Skeletal muscle cell (primary cell): ENCODE measurements at places on chromosomes 2 and 18.

DNA sequence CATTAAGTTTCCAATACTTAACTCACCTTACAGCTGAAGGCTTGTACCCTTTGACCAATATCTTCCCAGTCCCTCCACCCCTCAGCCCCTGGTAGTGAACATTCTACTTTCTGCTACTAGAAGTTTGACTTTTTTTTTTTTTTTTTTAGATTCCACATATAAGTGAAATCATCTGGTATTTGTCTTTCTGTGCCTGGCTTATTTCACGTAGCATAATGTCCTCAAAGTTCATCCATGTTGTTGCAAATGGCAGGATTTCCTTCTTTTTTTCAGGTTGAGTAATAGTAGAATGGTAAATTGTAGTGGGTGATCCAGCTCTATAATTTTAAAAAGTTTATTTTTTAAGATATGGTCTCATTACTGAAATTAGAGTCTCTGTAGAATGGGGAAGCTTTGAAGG, 316.0 kb downstream of the MTX2 start:
- no peak for DNase-seq

DNA sequence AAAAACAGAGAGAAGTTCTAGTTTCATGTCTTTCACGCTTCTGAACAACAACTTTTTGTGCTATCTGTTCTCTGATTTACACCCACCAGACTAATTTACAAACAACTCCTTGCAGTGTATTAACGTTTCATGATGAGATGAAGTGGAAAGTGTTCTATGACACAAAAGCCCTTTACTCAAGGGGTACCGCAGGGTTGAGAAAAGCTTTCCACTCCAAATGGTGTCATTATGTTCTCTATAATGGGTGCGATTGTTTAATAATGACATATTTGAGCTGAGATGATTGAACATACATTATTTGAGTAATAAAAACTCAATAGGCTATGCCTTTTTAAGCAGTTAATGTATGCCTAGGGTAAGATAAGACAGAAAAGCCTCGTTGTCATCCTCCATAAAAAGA, 76.3 kb downstream of the ACTR3 start:
- no peak for DNase-seq

DNA sequence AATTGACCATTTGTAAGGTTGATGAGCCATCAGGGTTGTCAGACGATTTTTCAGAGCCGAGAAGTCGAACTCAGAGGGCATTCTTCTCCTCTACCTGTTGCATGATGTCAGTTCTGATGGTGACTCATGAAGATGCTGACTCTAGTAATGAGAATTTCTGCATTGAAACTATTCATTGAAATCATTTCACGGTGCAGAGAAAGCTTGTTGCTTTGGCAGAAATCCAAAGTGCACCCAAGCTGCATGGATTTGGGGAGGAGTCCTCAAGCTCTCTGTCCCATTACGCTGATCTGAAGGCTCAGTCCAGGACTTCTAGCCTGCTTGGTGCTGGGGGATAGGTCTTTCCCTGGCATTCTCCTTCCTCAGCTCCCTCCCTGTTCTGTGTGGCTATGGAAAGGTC, 125.7 kb upstream of the PXDN start:
- no peak for DNase-seq

GRCh38 chr18:13474907-13475545, 251.3 kb downstream of the FAM210A start:
- no peak for DNase-seq

DNA sequence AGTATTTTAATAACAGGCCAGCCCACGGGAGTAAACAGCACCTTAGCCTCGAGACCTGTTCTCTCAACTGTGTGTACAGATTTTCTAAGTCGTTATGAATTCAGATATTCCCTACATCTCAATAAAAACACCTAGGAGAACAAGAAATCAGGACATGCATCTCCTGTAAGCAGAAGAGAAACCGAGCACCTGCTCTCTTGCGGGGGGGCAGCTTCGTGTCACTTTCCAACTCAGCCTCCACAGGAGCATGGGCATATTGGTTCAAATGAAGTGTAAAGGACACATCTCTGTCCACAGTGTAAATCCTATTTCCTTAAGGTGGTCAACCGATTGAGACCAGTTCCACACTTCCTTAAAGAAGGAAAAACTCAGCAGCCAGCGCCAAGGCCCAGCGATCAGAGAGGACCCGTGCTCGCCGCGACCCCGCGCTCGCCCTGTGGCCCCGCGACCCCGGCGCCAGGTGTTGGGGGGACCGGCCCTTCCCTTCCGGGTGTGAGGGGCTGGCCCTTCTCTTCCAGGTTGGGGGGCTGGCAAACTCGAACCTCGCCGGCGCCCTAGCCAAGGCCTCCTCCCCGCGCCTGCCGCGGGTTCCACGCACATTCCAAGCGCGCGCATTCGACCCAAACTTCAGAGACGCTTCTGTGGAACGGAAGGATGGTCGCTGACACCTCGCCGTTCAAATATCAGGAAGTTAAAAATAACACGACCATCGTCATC, 652 bp downstream of the SH3YL1 start:
- no peak for DNase-seq

DNA sequence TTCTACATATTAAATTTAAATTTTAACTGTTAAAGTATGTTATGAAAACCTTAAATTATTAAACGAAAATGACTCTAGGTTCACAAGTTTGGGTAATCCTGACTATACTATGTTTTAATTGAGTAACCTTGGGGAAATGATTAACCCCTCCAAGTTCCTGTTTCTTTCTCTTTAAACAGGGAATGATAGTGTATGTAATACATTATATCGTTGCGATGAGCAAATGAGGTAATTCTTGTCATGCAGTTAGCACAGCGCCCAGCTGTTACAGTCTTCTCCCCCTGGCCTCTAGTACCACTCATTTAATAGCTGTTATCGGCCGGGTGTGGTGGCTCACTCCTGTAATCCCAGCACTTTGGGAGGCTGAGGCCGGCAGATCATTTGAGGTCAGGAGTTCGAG, 80.4 kb downstream of the MTA3 start:
- DNase-seq: no peak

GRCh38 chr2:66438891-66439811, 4.2 kb downstream of the MEIS1 start:
- DNase-seq: no peak

GRCh38 chr2:160427629-160428404, 65.8 kb downstream of the RBMS1 start:
- peak; percentile 66 for DNase-seq

GRCh38 chr2:164052006-164052405, 316.2 kb upstream of the FIGN start:
- DNase-seq: no peak

- no peak for DNase-seq
Measured at GRCh38 chr2:234433201-234433600, 63.7 kb downstream of the ARL4C start.

GRCh38 chr2:242012956-242013764, 143.6 kb downstream of the RTP5 start:
- no peak for DNase-seq

DNA sequence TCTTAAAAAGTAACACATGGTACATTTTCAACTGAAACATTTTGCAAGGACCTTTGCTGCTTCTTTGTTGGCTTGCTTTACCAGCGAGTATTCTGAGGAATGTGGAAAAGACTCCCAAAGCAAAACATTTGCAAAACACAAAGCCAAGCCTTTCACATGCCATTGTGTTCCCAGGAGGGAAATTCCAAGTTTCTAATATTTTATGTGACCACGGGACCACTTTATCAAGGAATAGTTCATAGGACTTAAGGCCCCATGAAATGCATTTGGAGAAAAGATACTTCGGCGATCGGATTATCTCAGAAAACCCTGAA, 26.2 kb downstream of the CYP27C1 start:
- peak; percentile 36 for DNase-seq

DNA sequence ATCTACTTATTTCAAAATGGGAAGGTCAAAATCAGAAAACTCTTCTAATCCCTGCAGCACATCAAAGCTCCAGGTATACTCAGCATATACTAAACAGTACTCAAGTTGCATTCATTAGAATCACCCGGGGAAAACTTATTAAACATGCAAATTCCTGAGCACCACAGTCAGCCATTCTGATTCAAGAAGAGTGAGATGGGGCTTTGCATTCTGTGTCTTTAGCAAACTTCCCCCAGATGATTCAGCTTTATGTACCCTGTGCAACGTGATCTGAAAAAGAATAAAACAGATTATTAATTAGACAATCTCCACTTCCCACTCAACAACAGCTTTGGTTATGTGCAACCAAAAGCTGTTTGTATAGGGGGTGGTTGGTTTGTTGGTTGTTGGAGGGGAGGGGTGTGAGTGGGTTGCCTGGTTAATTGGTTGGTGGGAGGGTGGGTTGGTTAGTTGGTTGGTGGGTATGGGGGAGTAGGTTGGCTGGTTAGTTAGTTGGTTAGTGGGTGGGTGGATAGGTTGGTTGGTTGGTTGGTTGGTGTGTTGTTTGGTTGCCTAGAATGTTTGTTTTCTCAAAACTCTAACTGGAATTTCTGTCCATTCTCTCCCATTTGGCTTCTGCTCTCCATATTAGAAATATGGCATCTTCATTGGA, 112.5 kb upstream of the AGAP1 start:
- DNase-seq: no peak

DNA sequence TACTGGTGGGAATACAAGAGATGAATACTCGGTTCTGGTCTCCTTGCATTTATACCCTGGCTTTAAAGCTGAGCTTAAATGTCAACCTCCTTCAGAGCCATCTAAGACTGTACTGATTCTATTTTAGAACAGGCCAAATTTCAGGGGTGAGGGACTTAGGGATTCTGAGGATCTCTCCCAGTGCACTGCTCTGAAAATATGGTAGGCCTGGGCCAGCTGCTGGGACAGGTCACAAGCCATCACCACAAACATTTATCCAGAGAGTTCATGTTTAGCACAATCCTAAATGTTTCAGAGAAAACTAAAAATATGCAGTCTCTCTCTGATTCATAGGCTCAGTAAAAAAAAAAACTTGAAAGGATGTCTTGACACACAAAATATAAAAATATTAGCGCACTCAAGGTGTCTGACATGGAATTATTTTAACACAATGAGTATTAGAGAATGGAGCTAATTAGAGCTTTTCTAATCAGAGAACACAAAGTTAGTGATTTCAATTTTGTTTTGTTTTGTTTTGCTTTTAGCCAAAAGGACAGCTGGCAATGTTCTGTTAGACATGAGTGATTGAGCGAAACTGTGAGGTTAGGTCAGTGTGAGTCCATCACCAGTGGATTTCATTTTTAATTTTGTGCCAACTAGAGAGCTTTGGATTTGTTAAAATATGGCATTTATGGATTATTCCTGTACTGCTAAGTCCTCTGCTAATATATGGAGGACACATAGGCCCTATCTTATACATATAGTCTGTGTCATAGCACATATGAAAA, 38.8 kb downstream of the MFSD6 start:
- DNase-seq: no peak
